ENCODE measurements at places on chromosomes 11 and 22. TPM values are rescaled to one million over a fixed set of nuclear protein-coding genes. Genes with fewer than 3 reads are reported as not detected.
A peak's percentile ranks its signal among the peaks of the same experiment; 100 is the strongest.

The OR10D3 gene
- not detected for total RNA-seq

The CCDC15 gene
- total RNA-seq: 6.7 TPM

The EMID1 gene
- not detected for total RNA-seq

DNA sequence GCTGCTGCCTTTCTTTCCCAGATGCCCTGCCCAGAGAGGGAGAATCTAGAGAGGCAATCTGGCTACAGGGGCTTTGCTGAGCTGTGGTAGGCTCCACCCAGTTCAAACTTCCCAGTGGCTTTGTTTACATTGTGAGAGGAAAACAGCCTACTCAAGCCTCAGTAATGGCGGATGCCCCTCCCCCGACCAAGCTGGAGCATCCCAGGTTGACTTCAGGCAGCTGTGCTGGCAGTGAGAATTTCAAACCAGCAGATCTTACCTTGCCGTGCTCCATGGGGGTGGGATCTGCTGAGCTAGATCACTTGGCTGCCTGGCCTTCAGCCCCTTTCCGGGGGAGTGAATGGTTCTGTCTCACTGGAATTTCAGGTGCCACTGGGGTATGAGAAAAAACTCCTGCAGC is 12.2 kb downstream of the BDNF start:
- DNase-seq: no peak
- H3K27ac ChIP-seq: no peak overlapping the region
- no peaks in the 10 kb centered on the region for H3K4me1 ChIP-seq
- no peaks in the 10 kb centered on the region for H3K36me3 ChIP-seq
- no peaks in the 10 kb centered on the region for H3K27me3 ChIP-seq

DNA sequence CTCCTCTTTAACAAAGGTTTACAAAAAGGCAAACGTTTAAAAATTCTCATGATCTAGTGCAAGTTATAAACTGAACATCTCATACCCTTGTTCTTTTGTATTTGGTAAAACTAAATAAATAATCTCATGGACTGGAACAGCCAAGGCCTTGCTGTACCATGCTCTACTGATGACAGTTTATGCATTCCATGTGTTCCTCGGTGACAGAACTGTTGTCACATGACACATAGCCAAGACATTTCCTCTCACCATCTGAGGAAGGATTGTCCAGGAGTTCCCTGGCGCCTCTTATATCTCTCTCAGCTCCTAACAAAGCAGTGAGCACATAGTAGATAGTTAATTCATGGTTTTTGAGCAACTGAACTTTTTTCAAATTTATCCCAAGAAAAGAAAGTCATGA is 12.6 kb downstream of the CCDC83 start:
- no peaks in the 10 kb centered on the region for H3K27me3 ChIP-seq
- H3K4me3 ChIP-seq: no peak overlapping the region
- H3K4me1 ChIP-seq: peaks cover 3% of the 10 kb centered on the region
- no peaks in the 10 kb centered on the region for H3K36me3 ChIP-seq
- no peak overlapping the region for H3K27ac ChIP-seq
- DNase-seq: no peak

GRCh38 chr11:124745835-124746620 is 6.0 kb downstream of the VSIG2 start:
- peaks cover 2% of the 10 kb centered on the region for H3K27me3 ChIP-seq
- peak; percentile 72 for DNase-seq
- H3K36me3 ChIP-seq: peaks cover 1% of the 10 kb centered on the region
- peaks cover 11% of the 10 kb centered on the region for H3K4me1 ChIP-seq

- H3K4me1 ChIP-seq: no peaks in the 10 kb centered on the region
- H3K36me3 ChIP-seq: no peaks in the 10 kb centered on the region
- DNase-seq: no peak
- H3K27me3 ChIP-seq: peaks cover 3% of the 10 kb centered on the region
- no peak overlapping the region for H3K27ac ChIP-seq
Measured at GRCh38 chr11:82557274-82557673, 176.4 kb downstream of the FAM181B start.

GRCh38 chr11:109994907-109995306 is 98.3 kb upstream of the ZC3H12C start:
- no peaks in the 10 kb centered on the region for H3K4me1 ChIP-seq
- H3K36me3 ChIP-seq: no peaks in the 10 kb centered on the region
- H3K27me3 ChIP-seq: peaks cover 3% of the 10 kb centered on the region
- no peak overlapping the region for H3K27ac ChIP-seq
- no peak overlapping the region for H3K4me3 ChIP-seq
- no peak for DNase-seq

DNA sequence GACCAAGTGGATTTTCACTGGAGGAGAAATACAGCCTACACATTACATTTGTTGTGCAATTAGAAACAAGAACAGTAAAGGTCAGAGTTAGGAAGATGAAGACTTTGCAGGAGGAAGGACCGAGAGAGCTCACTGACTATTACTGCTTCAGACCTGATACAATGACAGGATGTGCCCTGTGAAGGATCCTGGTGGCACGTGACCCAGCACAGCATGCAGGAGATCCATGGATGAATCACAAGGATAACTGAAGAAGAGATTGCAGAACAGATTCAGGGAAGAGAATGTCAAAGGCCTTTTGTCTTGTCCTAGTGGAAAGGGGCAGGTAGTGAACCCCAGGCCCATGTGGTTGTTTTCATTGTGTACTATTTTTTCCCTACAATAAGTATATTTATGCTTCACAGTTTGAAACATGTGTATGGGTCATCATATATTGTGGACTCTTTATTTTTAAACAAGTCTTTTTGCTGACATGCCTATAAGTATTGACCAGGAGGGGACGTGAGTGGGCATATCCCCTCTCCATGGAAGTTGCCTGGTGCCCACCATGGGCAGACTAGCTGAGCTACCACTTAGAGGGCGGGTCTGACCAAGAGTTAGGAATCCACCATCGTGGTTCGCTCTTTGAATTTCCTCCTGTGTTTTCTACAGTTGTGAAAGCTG is 44.3 kb downstream of the RASSF10 start:
- H3K27ac ChIP-seq: no peak overlapping the region
- no peak for DNase-seq
- peaks cover 6% of the 10 kb centered on the region for H3K4me1 ChIP-seq
- no peak overlapping the region for H3K4me3 ChIP-seq
- H3K27me3 ChIP-seq: peaks cover 23% of the 10 kb centered on the region
